Effector memory CD4-positive, alpha-beta T cell (primary cell): ENCODE measurements at places on chromosomes 5 and 9.

- DNase-seq = no peak
Measured at GRCh38 chr5:127098241-127098640, 24.9 kb upstream of the C5orf63 start.

- DNase-seq = no peak
Measured at GRCh38 chr5:163402007-163402406, 35.4 kb upstream of the CCNG1 start.

DNA sequence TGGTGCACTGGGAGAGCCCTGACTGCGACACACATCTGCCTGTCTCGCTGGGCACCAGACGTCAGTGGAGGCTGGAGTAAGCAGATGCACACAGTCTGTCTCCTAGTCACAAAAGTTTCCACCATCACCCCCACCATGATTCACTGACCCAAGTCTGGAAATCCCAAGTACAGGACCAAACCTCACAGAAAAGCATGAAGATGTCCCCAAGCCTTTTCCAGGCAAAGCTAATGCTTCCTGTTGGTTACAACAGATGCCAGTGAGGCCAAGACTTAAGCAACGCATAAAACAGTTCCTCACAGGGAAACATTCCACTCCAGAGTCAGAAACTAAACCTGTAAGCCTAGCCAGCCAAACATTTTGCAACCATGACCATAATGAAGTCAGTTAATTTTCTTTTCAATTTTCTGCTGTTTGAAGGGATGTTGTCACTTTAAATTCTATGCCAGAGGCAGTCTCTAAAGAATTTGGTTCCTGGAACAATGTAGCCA lies 259.3 kb upstream of the SLC30A5 start:
- no peak for DNase-seq

GRCh38 chr9:123281659-123282350 lies 13.4 kb upstream of the STRBP start:
- no peak for DNase-seq

DNA sequence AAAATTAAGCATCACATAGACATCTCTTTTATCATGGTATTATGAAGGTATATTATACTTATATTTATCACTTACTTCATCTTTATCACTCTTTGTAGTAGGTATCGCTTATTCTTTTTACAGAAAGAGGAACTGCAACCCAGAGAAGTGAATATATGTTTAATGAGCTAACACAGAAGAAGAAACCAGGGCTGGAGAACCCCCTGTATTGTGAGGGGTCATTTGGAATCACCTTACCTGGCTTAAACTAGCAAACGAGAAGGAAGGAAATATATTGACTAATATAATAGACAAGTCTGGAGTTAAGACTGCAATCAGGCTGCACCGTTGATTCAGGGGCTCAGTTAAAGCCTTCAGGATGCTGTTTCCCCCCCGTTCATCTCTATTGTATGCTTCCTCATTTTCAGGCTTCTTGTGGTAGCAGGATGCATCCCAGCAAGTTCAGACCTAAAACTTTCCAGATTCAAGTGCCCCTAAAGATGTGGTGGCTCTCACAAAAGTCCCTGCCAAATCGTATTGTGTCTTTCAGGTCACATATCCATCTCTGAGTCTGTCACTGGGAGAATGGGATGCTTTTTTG lies 146.4 kb downstream of the GCNT1 start:
- DNase-seq = no peak

DNA sequence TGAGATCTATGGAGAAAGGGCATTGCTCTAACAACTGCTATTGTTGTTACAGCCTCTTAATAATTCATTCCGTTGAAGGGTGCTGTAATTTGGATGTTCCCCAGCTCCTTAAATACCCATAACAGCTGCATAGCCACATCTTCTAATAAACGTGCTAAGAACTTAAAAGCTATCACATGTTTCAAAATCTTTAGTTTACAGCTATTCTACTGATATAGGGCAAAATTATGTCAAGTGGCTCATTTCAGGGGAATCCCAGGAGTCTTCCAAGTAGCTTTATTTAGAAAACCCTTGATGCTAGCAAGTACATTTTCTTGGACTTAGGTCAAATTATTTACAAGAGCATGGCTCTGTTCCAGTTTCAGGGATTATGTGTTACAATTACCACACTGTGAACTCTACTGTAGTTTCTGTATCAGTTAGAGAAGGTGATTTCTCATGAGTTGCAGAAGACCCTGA lies 990.4 kb upstream of the ACO1 start:
- DNase-seq = no peak

DNA sequence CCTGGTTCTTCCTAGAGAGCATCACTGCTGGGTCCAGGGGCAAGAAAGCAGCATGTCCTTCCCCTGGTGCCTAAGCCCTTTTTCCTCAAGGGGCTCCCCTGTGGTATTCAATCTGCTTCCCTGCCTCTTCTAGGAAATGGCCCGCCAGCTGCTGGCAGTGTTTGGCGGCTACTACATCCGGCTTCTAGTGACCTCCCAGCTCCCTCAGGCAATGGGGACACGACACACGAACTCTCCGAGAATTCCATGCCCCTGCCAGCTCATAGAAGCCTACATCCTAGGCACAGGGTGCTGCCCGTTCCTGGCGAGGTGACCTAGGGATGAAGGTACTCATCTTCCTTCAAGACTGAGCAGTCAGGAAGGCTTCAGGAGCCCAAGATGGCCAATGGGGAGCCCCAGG lies 14.6 kb downstream of the TEX53 start:
- no peak for DNase-seq

DNA sequence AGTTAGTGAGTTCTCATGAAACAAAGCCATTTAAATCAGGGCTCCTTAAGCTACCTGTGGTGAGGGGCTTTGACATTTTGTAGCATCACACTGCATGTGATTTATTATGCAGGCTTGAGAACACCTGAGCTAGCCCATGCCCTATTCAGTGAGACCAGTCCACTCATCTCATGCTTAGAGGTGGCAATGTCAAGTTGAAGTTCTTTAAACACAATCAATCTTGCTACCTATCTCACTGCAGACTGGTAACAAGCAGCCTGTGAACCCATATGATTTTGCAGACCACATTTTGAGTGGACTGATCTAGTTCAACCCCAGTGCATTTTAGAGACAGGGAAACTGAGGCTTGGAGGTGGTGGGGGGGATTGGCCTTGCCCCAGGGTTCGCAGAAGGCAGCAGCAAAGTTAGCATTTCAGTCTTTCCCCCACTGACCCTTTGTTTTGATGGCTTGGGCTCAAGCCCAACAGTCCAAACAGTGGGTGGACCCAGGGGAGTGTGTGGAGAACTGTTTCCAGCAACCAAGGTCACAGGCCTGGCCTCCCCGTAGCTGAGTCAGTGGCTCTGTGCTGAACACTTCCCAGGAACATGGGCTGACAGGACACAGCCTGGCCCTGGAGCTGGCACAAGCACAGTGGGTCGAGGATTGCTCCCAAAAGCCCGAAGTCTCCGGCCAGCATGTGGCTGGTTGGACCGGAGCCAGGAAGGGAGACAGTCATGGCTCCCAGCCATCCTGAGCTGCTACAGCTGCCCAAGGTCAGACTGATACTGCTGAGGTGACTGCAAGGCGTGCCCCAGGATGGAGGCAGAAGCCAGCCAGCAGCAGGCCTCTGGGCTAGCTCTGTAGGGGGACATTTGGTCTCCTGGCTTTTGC lies 95.3 kb downstream of the RGS3 start:
- no peak for DNase-seq

- DNase-seq = no peak
Measured at GRCh38 chr9:121637713-121638220, 13.7 kb upstream of the DAB2IP start.

DNA sequence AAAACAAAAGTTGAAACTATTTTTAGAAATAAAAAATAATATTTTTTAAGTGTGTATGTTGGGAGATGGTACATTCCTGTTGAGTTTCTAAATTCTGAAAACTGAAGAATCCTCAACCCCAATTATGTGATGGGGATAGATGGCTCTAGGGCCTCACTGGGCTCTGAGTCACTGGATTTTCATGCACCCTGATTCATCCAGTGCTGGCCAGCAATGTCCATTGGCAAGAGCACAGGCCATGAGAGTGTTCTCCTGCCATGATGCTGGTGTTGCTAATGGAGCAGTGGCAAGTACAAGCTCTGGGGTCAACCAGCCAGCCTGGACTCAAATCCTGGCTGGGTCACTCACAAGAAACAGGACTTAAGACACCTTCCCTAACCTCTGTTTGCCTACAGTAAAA lies 23.3 kb downstream of the SMIM23 start:
- no peak for DNase-seq

GRCh38 chr9:19788614-19789271 lies at the start of gene SLC24A2:
Gene SLC24A2 (minus strand): TSS chr9:19789037.
- no peak for DNase-seq

GRCh38 chr9:133167769-133168168 lies 4.1 kb upstream of the GBGT1 start:
- no peak for DNase-seq

- no peak for DNase-seq
Measured at GRCh38 chr5:175457466-175457865, 13.5 kb upstream of the DRD1 start.

DNA sequence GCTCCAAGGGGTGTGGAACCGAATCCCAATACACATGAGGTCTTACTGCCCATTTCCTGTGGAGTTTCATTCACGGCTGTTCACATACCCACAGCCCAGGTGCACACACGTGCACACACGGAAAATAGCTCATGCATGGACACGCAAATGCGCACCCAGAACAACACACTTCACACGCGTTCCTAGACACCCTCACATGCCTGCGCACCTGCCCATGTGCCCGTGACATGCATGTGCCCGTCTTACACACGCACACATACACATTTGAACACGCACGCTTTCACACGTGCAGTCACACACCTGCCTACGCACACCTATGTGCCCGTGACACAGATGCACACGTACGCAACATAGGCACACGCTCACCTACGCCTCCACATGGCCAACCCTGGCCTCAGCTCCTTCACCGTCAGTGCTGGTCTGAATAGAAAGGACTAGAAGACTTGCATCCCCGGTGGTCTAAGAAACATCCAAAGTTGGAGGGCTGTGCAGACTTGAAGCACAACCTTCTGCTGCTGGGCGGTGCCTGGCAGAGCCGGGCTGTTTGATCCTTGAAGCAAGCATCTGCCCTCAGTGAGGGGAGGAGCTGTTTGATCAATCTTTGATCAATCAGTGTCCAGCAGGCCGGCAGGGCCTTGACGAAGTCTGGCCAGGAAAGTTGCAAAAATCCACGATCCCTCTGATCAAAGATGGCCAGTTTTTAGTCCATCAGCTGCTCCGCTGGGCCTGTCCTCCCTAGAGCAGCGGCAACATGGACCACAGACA lies 164.7 kb downstream of the OLFM1 start:
- no peak for DNase-seq

GRCh38 chr5:96317945-96318344 lies 115.1 kb downstream of the PCSK1 start:
- DNase-seq = no peak

- DNase-seq = no peak
Measured at GRCh38 chr5:73394610-73395009, 54.0 kb downstream of the FOXD1 start.

DNA sequence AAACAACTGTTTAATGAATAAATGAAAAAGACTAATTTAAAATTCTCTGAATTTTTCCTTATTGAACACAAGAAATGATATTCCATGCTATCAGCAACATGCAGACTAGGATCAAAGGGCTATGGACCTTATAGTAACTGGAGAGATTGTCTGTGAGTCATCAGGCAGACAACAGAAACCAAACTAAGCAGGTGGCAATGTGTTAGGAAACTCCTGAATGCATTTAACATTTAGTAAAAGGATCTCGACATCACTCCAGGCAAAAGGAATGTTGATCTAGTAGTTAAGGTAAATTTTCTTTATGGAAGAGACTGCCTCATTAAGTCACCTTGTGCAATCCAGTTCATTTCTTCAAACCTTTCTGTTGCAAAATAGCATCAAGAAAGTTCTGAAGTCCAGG lies 58.4 kb downstream of the ARL15 start:
- no peak for DNase-seq

- DNase-seq = no peak
Measured at GRCh38 chr9:94480205-94480604, 74.7 kb upstream of the PCAT7 start.

DNA sequence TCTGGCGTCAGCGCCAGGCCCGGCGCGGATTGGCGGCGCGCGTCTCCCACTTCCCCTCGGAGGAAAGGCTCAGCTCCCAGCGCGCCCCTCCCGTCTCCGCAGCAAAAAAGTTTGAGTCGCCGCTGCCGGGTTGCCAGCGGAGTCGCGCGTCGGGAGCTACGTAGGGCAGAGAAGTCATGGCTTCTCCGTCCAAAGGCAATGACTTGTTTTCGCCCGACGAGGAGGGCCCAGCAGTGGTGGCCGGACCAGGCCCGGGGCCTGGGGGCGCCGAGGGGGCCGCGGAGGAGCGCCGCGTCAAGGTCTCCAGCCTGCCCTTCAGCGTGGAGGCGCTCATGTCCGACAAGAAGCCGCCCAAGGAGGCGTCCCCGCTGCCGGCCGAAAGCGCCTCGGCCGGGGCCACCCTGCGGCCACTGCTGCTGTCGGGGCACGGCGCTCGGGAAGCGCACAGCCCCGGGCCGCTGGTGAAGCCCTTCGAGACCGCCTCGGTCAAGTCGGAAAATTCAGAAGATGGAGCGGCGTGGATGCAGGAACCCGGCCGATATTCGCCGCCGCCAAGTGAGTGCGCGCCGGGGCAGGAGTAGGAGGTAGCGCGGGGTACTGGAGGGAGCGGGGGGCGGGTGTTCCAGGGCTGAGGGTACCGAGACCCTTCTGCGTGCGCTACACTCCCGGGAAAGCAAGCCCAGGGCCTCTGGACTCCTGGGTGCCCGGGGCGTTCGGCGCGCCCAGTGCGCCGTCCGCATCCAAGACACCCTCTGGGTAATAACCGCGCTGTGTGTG lies at the start of gene MSX2:
MSX2 (plus strand) TSS at position 99 of the 777 bp plus-strand sequence; CDS start at position 177, 78 bp downstream.
- no peak for DNase-seq

GRCh38 chr5:148394587-148395019 lies 10.8 kb downstream of the FBXO38 start:
- DNase-seq = no peak

- no peak for DNase-seq
Measured at GRCh38 chr9:90720621-90721265, 78.1 kb upstream of the DIRAS2 start.

DNA sequence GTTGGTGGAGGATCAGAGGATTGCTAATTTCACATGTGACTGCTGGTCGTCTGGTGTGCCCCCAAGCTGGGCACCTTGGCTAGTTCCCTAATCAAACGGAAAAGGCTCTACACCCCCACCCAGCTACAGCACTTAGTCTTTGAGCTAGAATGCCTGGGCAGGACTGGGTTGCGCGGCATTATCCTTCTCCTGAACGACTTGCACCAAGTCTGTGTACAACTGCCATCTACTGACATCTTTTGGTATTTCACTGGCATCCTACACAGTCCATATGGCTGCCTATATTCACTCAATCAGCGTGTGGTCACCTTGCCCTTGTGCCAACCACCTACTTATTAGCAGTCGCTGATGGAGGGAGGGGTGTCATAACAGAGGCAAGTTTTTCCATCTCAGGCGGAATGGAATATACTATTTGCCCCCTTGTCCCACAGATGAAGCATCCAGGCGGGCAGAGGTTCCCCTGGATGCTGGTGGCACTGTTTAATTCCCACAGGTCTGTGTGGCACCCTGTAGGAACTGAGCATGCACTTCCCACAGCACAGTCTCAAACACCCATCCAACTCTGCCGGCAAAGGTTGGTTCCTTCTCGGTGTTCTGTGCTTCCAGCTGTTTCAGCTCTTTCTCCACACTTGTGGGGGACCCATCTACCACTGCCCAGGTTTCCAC lies 150.1 kb downstream of the OSTF1 start:
- peak; percentile 9 for DNase-seq

GRCh38 chr5:135203593-135204036 lies 169.6 kb upstream of the PITX1 start:
- DNase-seq = no peak

- DNase-seq = no peak
Measured at GRCh38 chr9:77827104-77827784, 179.1 kb upstream of the GNA14 start.

GRCh38 chr5:73513996-73514395 lies 15.8 kb downstream of the BTF3 start:
- DNase-seq = no peak

GRCh38 chr5:88390481-88390880 lies 121.8 kb upstream of the TMEM161B start:
- DNase-seq = no peak
